ENCODE measurements at places on chromosomes 6 and 20. TPM values are rescaled to one million over a fixed set of nuclear protein-coding genes. Genes with fewer than 3 reads are reported as not detected.

GRCh38 chr6:134642279-134642678 lies 307.6 kb downstream of the ALDH8A1 start:
- no peak for DNase-seq

DNA sequence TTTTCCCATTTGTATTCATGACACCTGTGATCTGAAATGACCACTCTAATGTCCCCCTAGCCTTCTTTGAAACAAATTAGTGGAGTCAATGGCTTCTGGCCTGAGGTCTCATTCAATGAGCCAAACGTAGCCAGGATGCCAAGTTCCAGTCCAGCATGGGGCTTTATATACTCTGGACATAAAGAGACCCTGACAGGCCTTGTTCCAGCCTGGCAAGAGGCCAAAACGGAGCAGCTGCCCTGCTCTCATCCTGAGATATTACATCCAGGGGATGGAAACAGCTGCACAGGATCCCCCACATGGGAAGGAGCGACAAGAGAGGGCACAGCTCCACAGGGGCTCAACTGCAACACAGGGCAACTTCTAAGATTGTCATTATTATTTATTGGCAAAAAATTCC lies 437.8 kb downstream of the CDH26 start:
- no peak for DNase-seq

DNA sequence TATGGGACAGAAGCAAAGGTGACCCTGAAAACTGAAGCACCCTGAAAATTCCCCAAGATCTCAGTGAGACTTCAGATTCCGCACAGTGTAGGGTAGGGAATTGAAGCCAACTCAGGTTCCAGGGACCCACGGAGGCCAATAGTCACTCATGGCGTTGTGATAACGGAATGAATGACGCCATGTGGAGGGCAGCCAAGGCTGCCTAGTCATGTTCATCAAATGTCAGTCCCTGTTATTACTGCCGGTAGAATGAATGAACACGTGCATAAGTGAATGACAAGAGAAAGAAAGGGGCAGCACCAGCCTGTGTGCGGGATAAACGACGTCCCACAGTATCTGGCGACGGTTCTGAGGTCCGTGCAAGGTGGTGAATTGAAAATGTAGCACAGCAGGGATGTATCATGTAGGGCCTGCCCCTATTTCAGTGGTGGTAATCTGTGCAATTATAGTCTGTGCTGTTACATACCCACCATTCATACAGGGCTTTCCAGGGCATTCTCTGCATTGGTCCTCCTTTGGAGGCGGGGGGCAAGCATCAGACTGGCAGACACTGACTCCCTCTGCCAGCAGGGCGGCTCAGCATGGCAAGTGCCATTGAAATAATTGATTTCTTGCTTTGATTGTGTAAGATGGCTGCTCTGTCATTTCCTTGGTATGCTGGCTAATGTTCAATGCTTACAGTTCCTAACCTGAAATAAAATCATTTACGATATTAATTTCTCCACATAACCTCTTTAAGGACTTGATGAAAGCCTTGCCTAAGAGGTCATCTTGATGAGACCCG lies 386.9 kb downstream of the CDH4 start:
- no peak for DNase-seq

IMPG1 gene
- not detected for total RNA-seq

GRCh38 chr6:35294308-35294945 lies 3.2 kb upstream of the DEF6 start:
- peak; percentile 9 for DNase-seq
